ENCODE measurements at places on chromosomes 16 and 17.

DNA sequence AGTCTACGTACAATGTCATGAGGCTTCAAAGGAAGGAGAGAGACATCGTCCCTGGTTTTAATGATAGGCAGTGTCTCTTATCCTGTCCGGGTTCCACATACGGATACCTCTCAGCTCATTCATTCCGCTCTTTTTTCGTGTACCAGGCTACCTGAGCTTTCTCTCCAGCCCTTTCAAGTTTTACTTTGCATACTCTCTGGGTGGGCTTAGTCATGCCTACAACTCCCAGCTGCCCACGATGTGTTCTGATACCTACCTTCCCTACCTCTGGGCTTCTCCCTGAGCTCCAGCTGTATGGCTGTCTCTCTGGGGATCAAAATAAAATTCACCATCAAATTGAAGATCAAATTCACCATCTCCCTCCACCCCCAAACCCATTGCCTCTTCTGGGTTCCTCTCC is 354.0 kb upstream of the EEF2KMT start:
- no peak for DNase-seq

DNA sequence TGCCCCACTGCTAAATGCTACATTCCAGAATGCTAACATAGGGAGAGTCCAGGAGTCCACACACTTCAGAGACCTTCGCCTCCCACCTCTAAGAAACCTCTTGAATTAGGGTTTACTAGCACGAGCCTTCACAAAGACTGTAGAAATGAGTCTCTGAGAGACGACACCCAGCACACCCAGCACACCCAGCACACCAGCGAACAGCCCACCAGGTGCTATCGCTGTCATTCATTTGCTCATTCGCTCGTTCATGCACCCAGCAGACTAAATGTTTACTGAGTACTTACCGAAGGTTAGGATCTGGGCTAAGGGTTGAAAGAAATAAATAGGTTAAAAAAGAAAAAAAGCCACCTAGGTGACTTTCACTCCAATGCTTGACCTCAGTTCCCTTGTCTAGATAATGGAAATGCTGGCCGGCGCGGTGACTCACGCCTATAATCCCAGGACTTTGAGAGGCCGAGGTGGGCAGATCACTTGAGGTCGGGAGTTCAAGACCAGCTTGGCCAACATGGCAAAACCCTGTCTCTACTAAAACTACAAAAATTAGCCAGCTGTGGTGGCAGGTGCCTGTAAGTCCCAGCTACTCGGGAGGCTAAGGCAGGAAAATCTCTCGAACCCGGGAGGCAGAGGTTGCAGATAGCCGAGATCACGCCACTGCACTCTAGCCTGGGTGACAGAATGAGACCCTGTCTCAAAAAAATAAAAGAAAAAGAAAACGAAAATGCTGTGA is 100.8 kb downstream of the ADCY9 start:
- no peak for DNase-seq

DNA sequence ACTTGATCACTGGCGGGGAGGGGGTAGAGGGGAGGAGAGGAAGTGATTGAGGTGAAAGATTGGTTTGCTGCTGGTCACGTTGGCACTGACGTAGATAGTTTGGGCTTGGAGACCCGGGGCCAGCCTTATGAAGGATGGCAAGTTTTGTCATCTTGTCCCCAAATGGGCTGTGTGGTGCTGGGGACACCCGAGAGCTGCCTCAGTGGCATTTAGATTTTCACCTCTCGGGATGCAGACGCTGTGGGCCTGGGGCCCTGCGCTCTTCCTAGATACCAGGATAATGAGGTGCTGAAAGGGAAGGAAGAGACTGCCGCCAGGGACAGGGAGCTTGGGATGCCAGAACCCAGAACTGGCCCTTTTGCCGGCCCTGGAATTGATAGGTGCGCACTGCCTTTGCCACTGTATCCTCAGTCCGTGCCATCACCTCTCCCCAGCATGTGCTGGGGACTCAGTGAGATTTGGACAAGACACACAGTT is 1.4 kb upstream of the SOCS3 start:
- no peak for DNase-seq

DNA sequence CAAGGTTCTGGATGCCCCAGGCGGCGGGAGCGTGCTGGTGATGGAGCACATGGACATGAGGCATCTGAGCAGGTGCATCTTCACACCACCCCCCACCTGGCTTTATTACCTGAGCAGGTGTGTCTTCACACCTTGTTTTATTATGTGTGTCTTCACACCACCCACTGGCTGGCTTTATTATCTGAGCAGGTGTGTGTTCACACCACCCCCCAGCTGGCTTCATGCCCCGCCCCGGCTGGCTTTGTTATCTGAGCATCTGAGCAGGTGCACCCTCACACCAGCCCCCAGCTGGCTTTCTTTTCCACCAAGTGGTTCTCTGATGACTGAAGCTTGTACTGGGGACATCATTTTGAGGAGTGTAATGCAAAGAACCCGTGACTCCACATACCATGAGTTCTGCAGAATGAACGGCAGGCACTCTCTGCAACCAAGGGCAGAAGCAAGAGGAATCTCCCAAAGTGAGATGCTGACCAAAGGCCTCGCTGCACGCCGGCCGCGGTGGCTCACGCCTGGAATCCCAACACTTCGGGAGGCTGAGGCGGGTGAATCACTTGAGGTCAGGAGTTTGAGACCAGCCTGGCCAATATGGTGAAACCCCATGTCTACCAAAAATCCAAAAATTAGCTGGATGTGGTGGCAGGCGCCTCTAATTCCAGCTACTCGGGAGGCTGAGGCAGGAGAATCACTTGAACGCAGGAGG is 2.6 kb downstream of the FN3KRP start:
- DNase-seq, result no peak

- DNase-seq, result no peak
Observed at GRCh38 chr17:6643451-6644125, 2.7 kb downstream of the TXNDC17 start.

- DNase-seq, result no peak
Observed at GRCh38 chr17:57420734-57421717, 164.7 kb downstream of the MSI2 start.

GRCh38 chr17:42313773-42314566 is 25.7 kb downstream of the STAT5A start:
- DNase-seq, result no peak

DNA sequence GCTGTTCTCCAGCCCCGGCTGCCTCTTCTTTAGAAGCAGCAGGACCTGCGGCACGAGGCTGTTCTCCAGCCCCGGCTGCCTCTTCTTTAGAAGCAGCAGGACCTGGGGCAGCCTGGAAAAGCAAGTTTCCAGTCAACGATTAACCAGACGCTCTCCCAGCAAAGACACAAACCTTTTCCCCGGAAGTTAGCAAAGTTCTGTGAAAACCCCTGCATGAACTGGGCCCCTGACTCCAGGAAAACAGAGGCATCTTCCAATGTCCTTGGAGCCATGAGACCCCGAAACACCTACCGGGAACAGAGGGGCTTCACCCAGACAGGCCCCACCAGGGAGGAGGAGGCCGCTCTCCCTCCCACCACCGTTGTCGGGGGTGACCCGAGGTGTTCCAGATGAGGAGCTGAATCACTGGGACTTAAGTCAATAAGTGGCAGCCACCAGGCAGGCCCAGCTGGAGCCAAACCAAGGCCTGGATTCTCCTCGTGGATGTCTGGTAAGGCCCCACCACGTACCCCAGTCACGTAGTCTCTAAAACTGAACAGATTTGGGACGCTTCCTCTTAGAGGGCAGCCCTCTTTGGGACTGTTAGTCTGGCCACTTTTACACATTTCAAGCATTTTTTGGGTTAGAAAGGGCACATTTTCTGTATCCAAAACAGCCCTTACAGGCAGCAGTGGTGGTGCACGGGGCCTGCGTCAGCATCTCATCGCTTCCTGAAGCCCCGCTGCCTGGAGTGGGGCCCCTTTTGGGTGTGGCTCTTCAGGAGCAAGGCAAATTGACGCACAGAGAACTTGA is at the start of gene RPH3AL:
Gene RPH3AL, minus strand, starts transcription at position 387 of the 792 bp plus-strand sequence. CDS start 25,264 bp downstream, outside the sequence.
- no peak for DNase-seq

DNA sequence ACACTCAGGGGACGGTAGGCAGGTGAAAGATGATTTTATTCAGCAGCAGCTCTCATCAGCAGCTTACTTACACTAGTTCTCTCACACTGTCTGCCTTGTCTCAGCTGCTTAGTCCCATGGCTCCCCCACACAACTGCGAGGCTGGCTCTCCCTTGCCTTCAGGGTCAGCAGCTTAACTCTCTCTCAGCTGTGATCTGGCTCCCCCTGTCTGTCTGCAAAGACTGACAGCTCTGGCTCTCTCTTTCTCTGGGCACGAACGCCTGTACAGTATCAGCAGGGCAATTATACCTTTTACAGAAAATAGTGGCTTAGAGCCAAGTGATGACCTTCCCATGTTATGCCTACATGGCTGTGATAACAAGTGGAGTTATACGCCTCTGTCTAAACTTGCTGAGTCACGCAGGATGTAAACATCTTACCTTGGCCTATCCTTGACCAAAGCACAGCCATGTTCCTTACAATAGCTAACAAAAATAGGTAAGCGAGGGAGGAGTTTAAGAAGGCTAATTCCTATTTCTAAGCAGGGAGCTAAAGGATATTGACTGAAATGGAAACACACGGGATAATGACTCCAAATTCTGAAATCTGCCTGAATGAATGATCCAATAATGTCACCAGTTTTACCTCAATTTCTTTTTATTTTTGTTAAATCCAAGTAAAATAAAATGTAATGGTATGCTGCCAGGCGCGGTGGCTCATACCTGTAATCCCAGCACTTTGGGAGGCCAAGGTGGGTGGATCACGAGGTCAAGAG is 1.1 kb upstream of the NDUFAB1 start:
- no peak for DNase-seq

GRCh38 chr17:70076189-70076588 is 1.2 kb downstream of the KCNJ16 start:
- DNase-seq, result no peak
